ENCODE measurements at places on chromosomes 2 and 18.

- no peak for DNase-seq
Measured at GRCh38 chr18:58438958-58439300, 190.0 kb downstream of the ALPK2 start.

- DNase-seq = no peak
Measured at GRCh38 chr18:33866386-33866785, 288.4 kb downstream of the ASXL3 start.

GRCh38 chr2:187547353-187547979 lies 6.8 kb downstream of the TFPI start:
- DNase-seq = no peak

DNA sequence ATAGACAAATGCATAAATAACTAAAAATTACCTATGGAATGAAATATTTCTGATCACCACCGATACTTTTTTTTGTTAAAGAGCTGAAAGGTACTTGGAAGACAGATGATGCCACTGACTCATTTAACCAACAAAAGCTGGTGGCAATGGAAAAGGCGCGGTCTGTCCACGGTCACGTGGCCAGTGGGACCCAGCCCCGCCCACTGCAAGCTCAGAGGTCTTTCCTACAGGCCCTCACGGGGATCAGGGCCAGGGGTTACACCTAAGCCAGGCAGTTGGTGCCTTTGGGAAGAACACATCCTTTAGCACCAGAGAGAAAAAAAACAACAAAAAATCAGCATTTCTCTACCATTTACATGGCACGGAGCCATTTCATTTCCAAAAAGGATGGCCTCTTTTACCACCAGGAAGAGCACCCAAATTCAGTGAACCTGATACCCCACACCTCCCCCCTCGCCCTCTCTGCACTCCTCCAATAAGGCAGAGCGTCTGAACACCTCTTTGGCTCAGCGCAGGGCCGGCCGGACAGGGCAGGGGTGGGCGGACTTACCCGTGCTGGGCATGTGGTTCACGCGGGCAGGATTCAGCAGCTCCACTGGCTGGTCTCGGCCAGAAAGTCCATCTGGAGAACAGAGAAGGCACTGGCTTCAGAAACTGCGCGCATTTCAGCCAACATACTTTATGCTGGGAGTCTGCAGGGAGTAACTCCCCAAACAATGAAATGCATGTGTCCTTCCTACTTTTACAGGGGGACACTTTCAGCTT lies 164.6 kb downstream of the HDAC4 start:
- no peak for DNase-seq

DNA sequence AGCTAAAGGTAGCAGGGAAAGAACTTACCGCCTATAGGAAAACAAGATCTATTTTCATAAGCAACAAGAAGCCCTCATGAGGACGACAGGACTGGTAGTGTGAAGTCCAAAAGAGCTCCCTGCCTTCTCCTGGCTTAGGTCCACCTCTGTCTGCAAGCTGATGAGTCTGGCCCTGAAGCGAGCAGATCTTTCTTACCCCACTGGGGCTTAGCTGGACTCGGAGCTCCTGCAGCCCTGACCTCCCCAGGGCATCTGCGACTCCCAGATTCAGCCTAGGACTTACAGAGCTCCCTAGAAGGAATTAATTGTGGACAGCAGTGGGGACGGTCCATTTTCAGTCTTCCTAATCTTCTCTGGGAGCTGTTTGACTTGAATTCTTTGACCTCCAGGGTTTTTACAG lies 53.7 kb downstream of the MCFD2 start:
- DNase-seq = no peak

- no peak for DNase-seq
Measured at GRCh38 chr2:125961739-125962138, 694.2 kb upstream of the GYPC start.

DNA sequence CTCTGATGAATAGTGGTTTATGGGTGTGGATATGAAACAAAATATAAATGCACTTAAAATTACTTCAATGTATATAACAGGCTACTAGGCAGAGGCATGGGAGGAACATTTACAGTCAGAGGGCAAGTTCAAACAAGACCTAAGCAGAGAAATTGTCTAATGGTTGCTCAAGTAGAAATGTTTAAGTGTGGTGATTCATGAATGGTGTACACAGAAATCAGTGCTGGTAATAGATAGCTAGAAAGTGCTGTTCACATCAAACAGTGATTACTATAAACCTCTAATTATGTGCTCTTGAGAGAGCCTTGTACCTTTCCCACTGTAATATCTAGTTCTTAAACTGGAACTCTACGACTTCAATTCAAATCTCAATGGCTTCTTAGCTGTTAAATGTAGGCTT lies 485.1 kb downstream of the NRXN1 start:
- DNase-seq = no peak

DNA sequence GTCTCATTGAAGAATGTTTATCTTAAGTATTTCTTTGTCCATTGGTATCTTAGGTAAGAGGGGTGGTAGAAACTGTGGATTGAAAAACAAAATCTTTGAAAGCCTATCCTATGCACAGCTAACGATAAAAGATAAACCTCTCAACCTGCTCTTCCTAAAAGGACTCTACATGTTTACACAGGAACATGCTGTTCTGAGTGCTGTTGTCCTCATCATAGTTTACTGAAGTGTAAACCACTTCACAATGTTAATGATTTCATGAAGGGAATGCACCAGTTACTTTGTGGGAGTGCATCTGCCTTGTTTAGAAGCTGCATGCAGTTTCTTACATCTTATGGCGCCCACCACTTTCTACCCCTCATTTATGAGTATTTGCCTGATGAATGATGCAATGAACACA lies 1.2 kb downstream of the ACMSD start:
- no peak for DNase-seq

DNA sequence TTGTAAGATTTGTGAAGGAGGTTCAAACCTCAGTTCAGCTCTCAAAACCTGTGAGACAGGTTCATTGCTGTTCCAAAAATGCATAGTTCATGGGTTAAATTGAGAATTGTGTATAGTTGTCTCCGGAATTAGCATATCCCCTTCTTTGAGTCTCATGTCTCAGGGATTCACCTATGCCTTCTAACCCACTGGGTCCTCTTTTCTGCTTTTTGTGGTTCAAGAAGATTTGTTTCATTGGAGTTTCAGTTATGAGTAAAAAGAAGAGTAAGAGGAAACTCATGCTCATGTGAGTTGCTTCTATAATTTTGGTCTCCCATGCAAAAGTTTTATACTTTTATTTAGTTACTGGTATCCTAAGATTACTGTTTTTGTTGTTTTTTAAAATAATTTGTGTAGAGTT lies 1219.8 kb upstream of the ZEB2 start:
- DNase-seq = no peak

DNA sequence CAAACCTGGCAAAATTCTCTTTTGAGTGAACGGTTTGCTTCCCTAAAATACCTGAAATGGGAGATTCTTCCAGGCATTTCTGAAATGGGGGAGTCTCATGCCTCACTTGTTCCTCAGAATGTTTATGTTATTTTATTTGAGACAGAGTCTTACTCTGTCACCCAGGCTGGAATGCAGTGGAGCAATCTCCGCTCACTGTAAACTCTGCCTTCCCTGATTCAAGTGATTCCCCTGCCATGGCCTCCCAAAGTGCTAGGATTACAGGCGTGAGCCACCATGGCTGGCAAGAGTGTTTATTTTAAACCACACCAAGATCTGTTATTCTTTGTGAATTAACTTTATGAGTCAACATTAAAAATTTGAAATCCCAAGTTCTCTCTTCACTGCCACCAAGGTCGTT lies 6.4 kb upstream of the FHL2 start:
- DNase-seq = no peak

- DNase-seq = no peak
Measured at GRCh38 chr18:2854875-2855274, 8.1 kb downstream of the EMILIN2 start.

DNA sequence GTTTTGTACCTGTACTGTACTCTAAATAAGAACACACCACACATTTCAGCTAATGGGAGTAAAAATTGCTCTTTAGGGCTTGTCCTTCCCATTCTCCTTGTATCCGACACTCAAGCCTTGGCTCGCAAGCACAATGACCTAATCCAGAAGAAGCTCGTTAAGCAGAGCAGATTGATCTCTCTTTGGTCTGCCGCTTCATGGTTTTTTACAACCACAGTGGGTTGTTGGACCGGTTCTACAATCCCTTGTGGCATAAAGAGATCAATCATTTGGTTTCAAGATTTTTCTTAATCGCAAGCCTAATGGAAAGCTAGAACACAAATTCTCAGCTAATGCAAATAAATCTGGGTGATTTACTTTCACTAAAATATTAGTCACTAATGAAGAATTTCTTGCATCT lies 662.1 kb downstream of the LRP1B start:
- no peak for DNase-seq

- no peak for DNase-seq
Measured at GRCh38 chr2:30233271-30234009, 2.1 kb downstream of the LBH start.

- no peak for DNase-seq
Measured at GRCh38 chr2:160459538-160460332, 33.9 kb downstream of the RBMS1 start.
